ENCODE measurements at places on chromosomes 12 and 14.

- no peak for DNase-seq
Observed at GRCh38 chr12:75366629-75367028, 24.3 kb upstream of the GLIPR1L2 start.

- no peak for DNase-seq
Observed at GRCh38 chr12:93793007-93793406, 115.8 kb downstream of the CRADD start.

- no peak for DNase-seq
Observed at GRCh38 chr14:102988054-102988453, 65.6 kb downstream of the AMN start.

GRCh38 chr12:48351022-48351708 is 446 bp upstream of the ZNF641 start:
- peak; percentile 83 for DNase-seq

- DNase-seq: no peak
Observed at GRCh38 chr12:28539691-28540323, 349.6 kb downstream of the CCDC91 start.

DNA sequence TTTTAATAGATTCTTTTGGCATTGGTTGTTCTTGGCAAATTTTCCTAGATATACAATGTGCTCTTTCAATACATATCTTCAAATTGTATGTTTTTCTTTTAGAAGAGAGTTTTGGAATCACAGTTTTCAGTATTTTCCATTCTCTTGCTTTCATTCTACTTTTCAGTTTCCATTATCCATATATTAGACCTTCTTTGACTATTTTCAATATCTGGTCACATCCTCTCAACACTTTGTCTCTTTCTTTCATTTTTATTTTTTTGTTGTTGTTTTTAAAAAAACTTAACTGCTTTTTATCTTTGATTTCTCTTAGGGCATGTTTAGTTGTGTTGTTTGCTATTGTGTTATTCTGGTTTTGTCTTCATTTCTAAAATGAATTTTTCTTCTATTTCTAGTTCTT is 59.9 kb upstream of the CLMN start:
- no peak for DNase-seq

All from testis (tissue), 5 donors.